ENCODE measurements at places on chromosomes 3 and 15.

DNA sequence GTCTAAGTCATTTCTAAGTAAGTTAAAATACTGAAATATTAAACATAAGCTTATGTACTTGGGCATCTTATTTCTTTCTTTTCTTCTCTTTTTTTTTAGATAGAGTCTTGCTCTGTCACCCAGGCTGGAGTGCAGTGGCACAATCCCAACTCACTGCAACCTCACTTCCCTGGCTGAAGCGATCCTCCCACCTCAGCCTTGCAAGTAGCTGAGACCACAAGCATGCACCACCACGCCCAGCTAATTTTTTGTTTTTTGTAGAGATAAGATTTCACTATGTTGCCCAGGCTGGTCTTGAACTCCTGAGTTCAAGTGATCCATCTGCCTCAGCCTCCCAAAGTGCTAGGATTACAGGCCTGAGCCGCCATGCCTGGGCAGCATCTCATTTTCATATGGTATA, 16.0 kb upstream of the ZNF710 start:
- no peak for DNase-seq

DNA sequence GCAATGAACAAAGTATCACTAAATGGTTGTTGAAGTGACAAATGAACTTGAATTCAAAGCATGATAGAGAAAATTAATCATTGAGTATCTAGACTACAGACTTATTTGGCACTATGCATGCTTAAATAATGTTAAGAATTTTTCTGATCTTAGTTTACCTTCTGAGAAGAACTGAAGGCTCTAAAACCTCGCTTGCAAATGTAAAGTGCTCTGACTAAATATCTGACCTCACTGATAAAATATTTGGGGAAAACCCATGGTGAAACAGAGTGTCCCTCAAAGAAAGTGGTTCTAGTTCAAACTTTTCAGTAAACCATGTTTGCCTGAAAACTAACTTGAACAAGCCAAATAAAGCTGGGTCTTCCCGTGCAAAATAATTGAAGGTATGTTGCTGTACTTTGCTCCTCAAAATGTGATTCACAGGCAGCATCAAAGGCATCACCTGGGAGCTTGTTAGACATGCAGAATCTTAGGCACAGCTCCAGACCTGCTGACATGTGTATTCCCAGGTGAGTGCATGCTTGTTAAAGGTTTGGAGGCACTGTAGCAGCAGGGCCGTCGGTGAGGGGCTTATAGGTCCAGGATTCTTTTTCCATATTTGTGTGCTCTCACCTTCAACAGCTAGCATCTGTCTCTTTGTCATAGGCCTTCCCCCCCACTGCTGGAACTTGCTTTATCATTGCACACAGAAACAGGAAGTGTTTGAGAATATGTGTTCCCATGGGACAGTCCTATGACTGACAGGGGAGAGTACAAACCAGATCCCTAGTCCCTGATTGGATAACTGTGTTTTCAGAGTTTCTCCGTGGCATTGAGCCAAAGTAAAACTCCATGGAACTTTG, 524.2 kb upstream of the LMCD1 start:
- no peak for DNase-seq

DNA sequence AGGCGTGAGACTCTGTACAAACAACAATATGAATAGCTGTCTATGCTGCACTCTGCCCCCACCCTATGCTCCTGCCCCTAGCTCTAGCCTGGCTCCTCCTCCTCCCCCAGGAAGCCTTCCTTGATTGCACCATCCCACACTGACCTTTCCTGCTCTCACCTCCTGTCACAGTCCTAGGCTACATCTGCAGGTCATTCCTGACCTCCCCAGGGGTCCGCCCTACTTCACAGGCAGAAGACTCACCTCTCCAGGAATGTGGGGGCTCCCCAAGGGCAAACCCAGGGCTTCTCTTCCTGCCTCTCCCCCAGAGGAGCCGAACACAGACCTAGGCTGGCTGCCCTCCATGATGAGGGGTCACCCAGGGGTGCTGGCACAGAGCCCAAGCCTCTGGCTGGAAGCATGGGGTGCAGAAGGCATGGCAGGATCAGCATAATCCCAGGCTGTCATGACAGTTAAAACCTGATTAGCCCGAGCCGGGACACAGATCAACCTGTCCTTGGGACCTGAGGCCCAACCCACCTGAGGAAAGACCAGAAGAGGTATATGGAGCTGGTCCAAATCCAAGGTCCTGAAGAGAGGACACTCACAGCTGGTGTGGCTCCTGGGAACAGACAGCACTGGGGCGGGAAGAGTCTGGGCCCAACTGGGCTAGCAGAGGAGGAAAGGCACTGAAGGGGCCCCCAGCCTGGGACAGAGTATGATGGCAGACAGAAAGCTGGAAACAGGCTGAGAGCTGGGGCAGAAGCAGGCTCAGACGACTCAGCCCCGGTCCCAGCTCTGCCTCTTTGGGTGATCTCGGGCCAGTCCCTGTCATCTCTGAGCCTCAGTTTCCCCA, 5.9 kb downstream of the SEMA7A start:
- DNase-seq = no peak

- no peak for DNase-seq
Observed at GRCh38 chr3:183591881-183592521, 36.5 kb upstream of the KLHL6 start.

DNA sequence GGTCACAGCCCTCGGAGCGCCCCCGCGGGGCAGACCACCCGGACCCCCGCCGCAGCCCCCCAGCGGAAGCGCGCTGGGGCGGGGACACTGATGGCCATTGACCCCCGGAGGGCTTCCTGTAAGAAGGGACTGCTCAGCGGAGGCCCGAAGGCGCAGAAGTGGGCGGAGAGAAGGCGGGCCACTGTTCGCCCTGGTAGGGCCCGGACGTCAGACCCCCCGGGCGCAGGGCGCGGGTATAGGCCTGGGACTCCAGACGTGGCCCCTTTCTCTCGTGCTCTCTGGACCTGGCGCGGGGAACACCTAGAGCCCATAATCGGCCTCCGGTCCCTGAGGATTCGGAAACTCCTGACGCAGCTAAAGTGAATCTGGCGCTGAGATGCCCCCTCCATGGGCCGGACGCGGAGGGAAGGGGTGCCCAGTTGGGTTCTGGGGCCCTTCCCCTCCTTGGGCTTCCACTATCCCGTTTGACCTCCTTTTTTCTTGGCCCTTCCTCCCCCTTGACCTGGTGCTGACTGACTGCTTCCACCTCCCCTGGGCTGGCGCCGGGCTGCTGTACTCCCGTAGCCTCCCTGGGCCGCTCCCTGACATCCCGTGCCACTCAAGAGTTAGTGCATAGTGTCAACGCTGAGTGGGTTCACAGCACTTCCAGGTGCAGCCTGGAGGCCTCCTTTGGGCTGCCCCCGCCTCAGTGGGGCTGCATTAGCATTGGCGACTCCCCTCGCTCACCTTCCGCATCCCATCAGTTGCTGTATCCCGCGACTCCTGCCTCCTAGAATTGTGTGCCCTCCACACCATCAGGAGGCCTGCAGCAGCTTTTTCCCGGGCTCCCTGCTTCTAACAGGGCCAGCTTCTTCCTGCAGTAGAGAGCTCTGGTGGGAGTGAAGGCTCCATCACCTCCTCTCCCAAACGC, 694 bp downstream of the ABTB1 start:
- peak; percentile 52 for DNase-seq

DNA sequence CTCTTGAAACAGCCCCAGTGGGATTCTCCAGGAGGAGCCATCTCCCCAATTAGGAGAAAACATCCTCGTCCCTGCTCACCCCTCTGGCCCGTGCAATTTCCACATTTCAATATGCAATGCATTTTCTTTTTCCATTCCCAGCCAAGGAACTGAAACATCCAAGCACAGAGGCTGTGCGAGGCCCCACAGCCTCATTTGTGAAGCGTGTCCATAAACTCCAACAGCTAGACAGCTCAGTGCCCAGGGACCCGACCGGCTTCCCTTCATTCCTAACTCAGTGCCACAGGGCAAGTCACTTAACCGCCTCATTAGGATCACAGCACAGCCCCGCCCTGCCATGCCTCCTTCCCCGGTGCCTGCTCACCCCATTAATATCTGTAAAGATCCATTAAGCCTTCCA, 204.2 kb upstream of the IGF1R start:
- DNase-seq = no peak

- peak; percentile 48 for DNase-seq
Observed at GRCh38 chr3:184361932-184362667, 590 bp downstream of the POLR2H start.

- DNase-seq = no peak
Observed at GRCh38 chr3:64355401-64355807, 130.1 kb upstream of the PRICKLE2 start.

- DNase-seq = no peak
Observed at GRCh38 chr15:85174521-85174920, 192.9 kb downstream of the PDE8A start.

- no peak for DNase-seq
Observed at GRCh38 chr15:52154896-52155865, 36.0 kb downstream of the GNB5 start.

GRCh38 chr3:65706301-65706700, 332.4 kb downstream of the MAGI1 start:
- DNase-seq = no peak

DNA sequence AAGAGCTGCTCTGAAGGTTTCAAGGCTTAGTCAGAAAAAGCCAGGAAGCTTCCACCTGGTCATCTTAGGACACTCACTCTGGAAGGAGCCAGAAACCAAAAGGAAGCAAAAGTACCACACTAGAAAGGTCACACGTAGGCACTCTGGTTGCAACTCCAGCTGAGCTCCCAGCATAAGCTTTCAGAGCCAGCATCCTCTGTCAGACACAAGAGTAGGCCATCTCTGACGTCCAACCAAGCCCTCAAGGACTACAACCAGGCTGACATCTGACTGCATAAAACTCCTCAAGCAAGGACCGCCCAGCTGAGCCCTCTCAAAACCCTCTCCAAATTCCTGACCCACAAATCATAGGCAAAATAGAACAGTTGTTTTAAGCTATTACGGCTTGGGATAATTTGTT, 12.8 kb downstream of the SH3BP5 start:
- DNase-seq = no peak

GRCh38 chr3:135014566-135014965, 219.5 kb downstream of the EPHB1 start:
- no peak for DNase-seq

GRCh38 chr15:67146234-67146633, 80.8 kb downstream of the SMAD3 start:
- DNase-seq = no peak

DNA sequence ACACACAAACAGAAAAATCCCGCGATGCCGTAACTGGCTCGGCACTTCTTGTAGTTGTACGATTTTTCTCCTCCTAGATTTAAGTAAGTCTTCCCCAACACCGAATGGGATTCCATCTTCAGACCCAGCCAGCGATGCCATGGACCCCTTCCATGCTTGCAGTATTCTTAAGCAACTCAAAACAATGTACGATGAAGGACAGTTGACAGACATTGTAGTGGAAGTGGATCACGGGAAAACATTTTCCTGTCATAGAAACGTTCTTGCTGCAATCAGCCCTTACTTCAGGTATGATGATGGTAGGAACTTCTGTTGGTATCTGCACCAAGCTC, 763 bp downstream of the KBTBD8 start:
- DNase-seq = no peak

- DNase-seq = no peak
Observed at GRCh38 chr3:127566833-127567232, 23.7 kb downstream of the TPRA1 start.

DNA sequence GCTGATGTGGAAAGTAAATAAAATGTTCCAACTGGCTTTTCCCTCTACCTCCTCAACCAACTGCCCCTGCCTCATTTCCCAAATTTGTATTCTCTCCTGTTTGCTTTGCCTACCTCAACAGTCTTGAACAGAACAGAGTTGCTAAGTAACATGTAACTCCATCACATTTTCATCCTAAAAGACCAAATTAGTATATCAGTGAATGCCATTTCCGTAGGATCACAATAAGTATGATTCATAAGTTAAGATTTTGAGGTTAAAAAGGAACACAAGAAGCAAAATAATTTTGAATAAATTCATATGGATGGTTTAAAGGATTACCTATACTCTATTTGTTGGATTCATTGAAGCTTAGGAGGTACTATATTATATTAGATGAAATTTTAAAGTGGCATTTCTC, 154.9 kb downstream of the ECT2 start:
- no peak for DNase-seq

DNA sequence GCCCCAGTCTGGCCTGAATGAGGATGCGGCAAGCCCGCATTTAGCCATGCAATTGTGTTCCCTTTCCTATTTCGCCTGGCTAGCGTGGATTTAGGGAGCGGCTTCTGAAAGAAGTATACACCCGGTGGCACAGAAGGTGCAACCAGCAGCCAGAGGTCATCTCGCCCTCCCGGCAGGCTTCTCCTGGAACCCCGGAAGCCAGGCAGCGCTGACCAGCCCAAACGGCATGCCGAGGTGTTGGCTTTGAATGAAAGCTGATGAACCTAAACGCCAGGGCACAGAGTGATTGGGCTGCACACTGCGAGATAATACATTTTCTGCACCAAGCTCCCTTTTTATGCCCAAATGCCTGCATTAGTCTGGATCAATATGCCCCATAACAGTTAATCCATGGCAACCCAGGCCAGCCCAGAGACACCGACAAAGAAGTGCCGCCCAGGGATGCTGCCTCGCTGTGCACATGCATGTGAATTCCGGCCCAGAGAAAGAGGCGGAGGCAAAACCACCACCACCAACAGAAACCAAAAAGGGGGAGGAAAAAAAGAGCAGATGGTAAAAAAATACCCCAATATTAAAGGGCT, 1.4 kb downstream of the SRGAP3 start:
- no peak for DNase-seq

DNA sequence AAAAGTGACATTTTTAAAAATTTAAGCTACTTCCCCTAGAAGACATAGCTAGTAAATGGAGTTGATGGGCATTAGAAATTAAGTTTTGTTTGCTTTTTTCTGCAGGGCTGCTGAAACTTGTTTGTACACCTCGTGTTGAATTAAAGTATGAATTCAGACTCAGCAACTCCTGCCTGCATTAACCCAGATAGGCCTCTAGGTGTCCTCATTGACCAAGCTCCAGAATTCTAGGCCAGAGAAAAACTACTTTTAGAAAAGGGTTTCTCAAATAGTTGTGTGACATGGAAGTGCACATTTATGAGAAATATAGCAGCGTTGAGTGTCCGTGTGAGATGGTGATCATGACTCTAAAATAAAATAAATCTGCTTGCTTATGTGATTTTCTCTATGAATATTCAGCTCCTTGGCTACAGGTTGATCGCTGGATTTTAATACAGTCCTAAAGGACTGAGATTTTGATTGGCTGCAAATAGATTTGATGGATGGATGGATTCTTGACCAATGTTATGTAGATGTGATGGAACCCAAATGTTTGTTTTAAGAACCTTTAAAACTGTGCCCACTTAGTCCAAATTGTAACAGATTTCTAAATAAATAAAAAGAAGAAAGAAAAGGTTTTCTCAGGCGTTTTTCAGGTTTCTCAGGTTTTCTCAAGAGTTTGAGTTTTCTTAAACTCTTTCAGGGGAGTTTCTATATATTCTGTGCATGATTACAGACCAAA, 39.4 kb upstream of the LMOD3 start:
- no peak for DNase-seq

GRCh38 chr3:52402101-52402521, 42.8 kb downstream of the SEMA3G start:
- no peak for DNase-seq

DNA sequence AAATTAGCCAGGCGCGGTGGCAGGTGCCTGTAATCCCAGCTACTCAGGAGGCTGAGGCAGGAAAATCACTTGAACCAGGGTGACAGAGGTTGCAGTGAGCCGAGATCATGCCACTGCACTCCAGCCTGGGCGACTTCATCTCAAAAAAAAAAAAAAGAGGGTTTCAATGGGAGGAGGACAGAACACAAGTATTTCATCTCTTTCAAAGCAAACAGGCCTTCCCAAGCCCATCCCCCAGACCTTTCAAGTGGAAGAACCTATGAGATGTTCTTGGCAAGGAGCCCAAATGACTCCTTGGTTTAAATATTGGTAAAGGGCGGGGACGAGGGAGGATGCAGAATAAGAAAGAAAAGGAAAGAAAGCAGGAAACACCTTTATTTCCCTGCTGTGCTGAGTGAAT, 62.2 kb upstream of the MCF2L2 start:
- DNase-seq = no peak
